A549 treated with Mapracorat at 1 μM for 4 hours (cell line): ENCODE measurements at places on chromosomes 12 and 14. TPM values are rescaled to one million over a fixed set of nuclear protein-coding genes. Genes with fewer than 3 reads are reported as not detected.

The MDM2 gene
- 42.8 to 69.6 TPM (median 57.3 TPM) in 5 replicates for total RNA-seq

The SERPINA3 gene
- 10.8 to 16.1 TPM (median 13.9 TPM) in 5 replicates for total RNA-seq

The HHIPL1 gene
- 0.13 to 0.22 TPM (median 0.17 TPM) in 5 replicates for total RNA-seq

The NUAK1 gene
- 5.7 to 7.1 TPM (median 6.8 TPM) in 5 replicates for total RNA-seq

The KERA gene
- total RNA-seq = not detected in 5 replicates

The SPIC gene
- total RNA-seq = not detected in 5 replicates

The CAPZA3 gene
- total RNA-seq = not detected in 5 replicates

The GSC gene
- total RNA-seq = 0.11 to 0.81 TPM (median 0.57 TPM) in 5 replicates

The TAC3 gene
- total RNA-seq = 0.30 TPM in 1 of 5 replicates, not detected in the others

The GZMB gene
- not detected in 5 replicates for total RNA-seq

The DCN gene
- not detected in 5 replicates for total RNA-seq

The SLCO1B1 gene
- total RNA-seq = 0.34 to 0.65 TPM (median 0.39 TPM) in 5 replicates

The MYH6 gene
- 0.03 to 0.11 TPM (median 0.06 TPM) in 4 of 5 replicates, not detected in the other for total RNA-seq

The MYL2 gene
- 0.54 to 1.7 TPM (median 0.93 TPM) in 5 replicates for total RNA-seq

The PTCSC3 gene
- not detected in 5 replicates for total RNA-seq

The ATN1 gene
- total RNA-seq = 48.7 to 75.7 TPM (median 72.9 TPM) in 5 replicates

The KRT72 gene
- total RNA-seq = not detected in 5 replicates

The MDGA2 gene
- 0.18 TPM in 1 of 5 replicates, not detected in the others for total RNA-seq

The GDF3 gene
- total RNA-seq = not detected in 5 replicates

The PRIM1 gene
- 23.7 to 29.5 TPM (median 25.2 TPM) in 5 replicates for total RNA-seq

The TAS2R50 gene
- not detected in 5 replicates for total RNA-seq

The SRRM4 gene
- not detected in 5 replicates for total RNA-seq

The GPR68 gene
- 0.13 to 0.24 TPM (median 0.13 TPM) in 5 replicates for total RNA-seq

The LRTM2 gene
- total RNA-seq = 0.05 TPM in 1 of 5 replicates, not detected in the others

The NTF3 gene
- total RNA-seq = not detected in 5 replicates

The RIPK3 gene
- not detected in 5 replicates for total RNA-seq

The AKAP6 gene
- 0.30 to 0.55 TPM (median 0.47 TPM) in 5 replicates for total RNA-seq

The ANO4 gene
- total RNA-seq = 0.10 to 0.39 TPM (median 0.13 TPM) in 5 replicates

The KLRK1 gene
- 0.07 TPM in 1 of 5 replicates, not detected in the others for total RNA-seq

The ACSM4 gene
- total RNA-seq = not detected in 5 replicates

The SLC8A3 gene
- not detected in 5 replicates for total RNA-seq

The GRIN2B gene
- 3.6 to 4.6 TPM (median 4.2 TPM) in 5 replicates for total RNA-seq

The PUS7L gene
- 2.8 to 5.5 TPM (median 3.7 TPM) in 5 replicates for total RNA-seq

The RNF212B gene
- not detected in 5 replicates for total RNA-seq

The NYNRIN gene
- total RNA-seq = 0.23 to 0.36 TPM (median 0.29 TPM) in 5 replicates

The PLEK2 gene
- 16.7 to 21.8 TPM (median 18.4 TPM) in 5 replicates for total RNA-seq

The CCDC88C gene
- 5.6 to 6.6 TPM (median 6.0 TPM) in 5 replicates for total RNA-seq

The RNASE4 gene
- 6.0 to 9.3 TPM (median 6.5 TPM) in 5 replicates for total RNA-seq

The KDM2B gene
- total RNA-seq = 15.7 to 21.7 TPM (median 18.9 TPM) in 5 replicates

The NAA25 gene
- 15.5 to 23.2 TPM (median 20.7 TPM) in 5 replicates for total RNA-seq

The MLF2 gene
- 252 to 312 TPM (median 307 TPM) in 5 replicates for total RNA-seq

The NT5DC3 gene
- 17.3 to 22.2 TPM (median 18.7 TPM) in 5 replicates for total RNA-seq

The TROAP gene
- total RNA-seq = 76.5 to 121 TPM (median 80.2 TPM) in 5 replicates

The CLEC4D gene
- total RNA-seq = not detected in 5 replicates

The BCL2L2 gene
- 15.9 to 20.7 TPM (median 19.0 TPM) in 5 replicates for total RNA-seq

The TNFRSF1A gene
- 409 to 630 TPM (median 493 TPM) in 5 replicates for total RNA-seq

The RNASE3 gene
- total RNA-seq = not detected in 5 replicates

The CCDC196 gene
- not detected in 5 replicates for total RNA-seq

The C12orf50 gene
- total RNA-seq = 0.12 to 0.19 TPM (median 0.14 TPM) in 3 of 5 replicates, not detected in the others

The STXBP6 gene
- total RNA-seq = 1.8 to 2.5 TPM (median 2.0 TPM) in 5 replicates

The KLRC2 gene
- 1.5 to 2.3 TPM (median 1.9 TPM) in 5 replicates for total RNA-seq

The NUBPL gene
- total RNA-seq = 6.4 to 9.1 TPM (median 8.1 TPM) in 5 replicates

The CIDEB gene
- 0.08 to 0.24 TPM (median 0.17 TPM) in 5 replicates for total RNA-seq

The CCT2 gene
- total RNA-seq = 282 to 344 TPM (median 289 TPM) in 5 replicates

The RBP5 gene
- 0.52 TPM in 1 of 5 replicates, not detected in the others for total RNA-seq

The EIF5 gene
- total RNA-seq = 204 to 278 TPM (median 259 TPM) in 5 replicates

The FOXN4 gene
- total RNA-seq = 0.15 to 0.20 TPM in 2 of 5 replicates, not detected in the others

The GALNT16 gene
- total RNA-seq = 2.1 to 3.6 TPM (median 3.3 TPM) in 5 replicates

The PLEKHD1 gene
- 0.03 to 0.06 TPM (median 0.06 TPM) in 3 of 5 replicates, not detected in the others for total RNA-seq
